Femur (tissue), 1 donor: ENCODE measurements at places on chromosomes 5 and 9.

DNA sequence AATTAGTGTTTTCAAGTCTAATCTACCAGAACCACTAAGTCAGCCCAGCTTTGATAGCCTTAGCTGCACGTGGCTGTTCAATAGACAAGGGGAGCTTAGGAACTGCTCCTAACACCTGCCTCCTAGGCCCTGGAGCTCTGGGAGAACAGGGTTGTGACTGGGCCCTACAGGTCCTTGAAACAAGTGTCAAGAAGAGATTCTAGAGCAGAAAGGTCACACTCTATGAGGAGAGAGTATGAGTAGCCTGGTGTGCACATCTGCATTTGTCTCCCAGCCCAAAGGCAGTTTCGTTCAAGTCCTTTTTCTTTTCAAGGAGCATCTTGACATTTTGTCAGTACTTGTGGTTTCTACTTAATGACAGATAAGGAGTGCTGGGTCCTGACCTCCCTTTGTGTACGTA, 206.1 kb downstream of the PRELID2 start:
- DNase-seq: no peak

DNA sequence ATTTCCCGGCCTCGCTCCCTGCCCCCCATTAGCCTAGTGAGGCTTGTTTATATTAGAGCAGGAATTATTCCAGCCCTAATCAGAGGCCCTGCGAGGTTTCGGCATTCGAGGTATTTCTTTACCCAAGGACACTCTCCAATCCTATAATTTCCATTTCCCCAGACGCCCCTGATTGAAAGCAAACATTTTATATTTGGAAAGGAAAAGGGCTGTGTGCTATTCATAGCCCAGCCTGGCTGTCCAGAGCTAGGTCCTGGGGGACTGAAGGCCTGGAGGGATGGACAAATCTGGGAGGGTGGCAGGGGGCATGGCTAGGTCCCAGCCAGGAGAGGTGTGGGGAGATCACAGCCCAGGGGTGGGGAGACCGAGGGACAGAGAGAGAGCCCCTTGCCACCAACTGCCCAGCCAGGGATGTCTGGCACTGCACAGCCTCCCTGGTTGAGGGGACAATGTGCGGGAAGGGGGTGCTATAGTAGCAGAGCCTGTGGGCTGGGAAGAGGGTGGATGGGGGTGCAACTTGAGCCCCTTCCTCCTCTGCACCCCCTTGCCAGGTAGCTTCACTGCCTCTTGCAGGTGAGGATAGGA, 125.1 kb downstream of the BARX1 start:
- no peak for DNase-seq

- no peak for DNase-seq
These were observed 2039.7 kb upstream of the WWC1 start for GRCh38 chr5:166251786-166252185.

DNA sequence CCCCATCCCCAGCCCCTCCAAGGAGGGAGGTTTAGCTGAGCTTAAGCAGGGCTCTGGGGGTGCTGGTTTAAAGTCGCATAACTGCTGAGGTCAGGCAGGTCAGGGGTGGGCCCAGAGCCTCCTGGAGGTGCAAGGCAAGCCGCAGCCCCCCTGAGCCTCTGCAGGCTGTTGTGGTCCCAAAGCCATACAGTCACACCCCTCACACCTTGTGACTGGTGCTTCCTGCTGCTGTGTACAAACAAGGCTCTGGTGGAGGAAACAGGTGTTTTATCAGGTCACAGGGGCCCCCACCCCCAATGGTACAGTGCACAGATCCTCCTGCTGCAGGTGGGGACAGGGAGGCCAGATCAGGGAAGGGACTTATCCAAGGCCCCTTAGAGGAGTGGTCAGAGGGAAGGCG, 8.0 kb downstream of the TCF7 start:
- no peak for DNase-seq

GRCh38 chr9:132791699-132792240, 86.3 kb downstream of the AK8 start:
- no peak for DNase-seq

DNA sequence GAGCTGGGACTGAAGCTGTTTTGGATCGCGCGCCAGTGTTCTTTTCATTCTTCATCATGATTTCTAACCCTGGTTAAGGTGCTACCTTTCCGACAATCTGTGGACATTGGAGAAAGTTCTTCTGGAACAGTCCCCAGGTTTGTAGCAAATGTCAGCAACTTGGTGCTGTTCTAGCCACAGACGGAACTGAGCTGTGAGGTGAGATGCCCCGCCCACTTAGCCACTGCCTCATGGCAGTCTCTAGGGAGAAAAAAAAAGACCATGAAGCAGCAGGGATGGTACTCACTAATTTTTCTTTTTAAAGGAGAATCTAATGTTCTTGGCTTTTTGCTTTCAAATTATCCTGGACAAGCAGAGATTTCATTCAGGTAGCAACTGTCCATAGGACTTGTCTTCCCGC, 72.1 kb upstream of the STK32A start:
- no peak for DNase-seq

DNA sequence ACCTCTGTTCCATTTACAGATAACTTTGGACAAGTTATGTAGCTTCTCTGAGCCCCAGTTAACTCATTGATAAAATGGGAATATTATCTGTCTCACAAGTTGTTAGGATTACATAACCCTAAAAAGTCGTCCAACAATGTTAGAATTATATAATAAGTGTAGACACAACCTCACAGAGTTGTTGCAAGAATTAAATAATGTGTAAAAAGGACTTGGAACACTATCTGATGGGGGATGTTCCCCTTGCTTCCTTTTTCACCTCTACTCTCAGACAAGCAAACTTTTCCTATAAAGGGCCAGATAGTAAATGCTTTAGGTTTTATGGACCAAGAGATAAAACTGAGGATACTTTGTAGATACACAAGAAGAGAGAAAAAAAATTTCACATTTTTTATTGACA, 193.5 kb downstream of the GAPVD1 start:
- DNase-seq: no peak

DNA sequence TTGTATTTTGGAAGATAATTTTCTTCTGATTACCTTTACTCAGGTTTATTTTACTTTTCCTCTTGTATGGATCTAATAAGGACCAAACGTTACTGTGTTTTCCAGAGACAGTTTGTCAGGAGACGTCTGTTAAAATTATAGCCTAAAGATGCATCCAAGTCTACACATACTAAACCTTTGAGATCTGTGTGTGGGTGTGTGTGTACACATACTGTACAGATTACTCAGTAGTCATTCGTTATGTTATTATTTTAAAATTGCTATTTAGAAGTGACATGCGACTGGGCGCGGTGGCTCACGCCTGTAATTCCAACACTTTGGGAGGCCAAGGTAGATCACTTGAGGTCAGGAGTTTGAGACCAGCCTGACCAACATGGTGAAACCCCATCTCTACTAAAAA, 51.6 kb upstream of the CNTLN start:
- no peak for DNase-seq

- no peak for DNase-seq
These were observed 23.5 kb upstream of the ALDOB start for GRCh38 chr9:101458963-101459631.

DNA sequence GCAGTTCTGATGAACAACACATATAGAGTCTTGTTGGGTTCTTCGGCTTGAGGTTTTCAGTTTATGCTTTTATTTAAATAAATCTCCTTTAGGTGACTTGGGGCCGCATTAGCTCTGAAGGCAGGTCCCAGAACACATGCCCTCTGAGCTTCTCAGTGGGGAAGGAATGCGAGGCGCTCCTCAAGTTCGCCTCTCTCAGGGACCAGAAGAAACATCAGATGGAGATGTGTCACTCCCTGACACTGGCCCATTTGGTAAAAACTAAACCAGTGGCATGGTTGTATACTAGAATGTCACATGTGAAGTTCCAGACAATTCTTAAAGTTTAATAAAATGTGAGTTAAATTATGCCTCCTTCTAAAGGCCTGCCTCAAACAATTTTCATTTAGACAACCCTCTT, 1.9 kb downstream of the MACROH2A1 start:
- DNase-seq: no peak

DNA sequence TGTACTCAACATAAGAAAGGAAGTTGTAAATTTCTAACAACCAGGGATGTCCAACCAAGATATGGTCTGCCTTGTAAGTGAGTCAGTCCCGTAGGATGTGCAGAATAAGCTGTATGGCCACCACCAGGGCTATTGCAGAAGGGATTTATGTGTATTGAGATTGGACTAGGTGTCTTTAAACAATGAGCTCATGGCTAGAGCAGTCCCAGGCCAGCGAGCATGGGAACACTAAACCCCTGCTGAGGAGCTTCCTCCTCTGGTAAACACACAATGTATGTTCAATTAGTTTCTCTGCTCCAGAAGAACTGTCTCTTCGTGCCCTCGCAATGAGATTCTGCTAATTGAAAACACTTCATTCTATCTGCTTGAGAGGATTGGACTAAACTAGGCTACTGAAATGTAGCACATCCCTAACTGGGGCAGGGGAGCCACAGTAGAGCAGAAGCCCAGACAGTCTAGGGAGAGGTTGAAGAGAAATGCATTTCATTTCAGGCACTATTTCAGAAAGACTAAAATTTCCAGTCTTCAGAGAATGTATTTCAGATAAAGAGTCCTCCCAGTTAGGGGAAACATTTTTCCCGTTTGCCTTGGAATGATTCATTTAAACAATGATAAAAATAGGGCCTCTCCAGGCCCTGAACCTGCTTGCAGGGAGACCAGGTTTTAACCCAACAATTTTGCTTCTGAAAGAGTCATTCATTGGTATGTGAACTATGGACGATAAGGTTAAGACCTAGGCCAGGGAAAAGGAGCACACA, 154.7 kb downstream of the FAM114A2 start:
- DNase-seq: no peak

DNA sequence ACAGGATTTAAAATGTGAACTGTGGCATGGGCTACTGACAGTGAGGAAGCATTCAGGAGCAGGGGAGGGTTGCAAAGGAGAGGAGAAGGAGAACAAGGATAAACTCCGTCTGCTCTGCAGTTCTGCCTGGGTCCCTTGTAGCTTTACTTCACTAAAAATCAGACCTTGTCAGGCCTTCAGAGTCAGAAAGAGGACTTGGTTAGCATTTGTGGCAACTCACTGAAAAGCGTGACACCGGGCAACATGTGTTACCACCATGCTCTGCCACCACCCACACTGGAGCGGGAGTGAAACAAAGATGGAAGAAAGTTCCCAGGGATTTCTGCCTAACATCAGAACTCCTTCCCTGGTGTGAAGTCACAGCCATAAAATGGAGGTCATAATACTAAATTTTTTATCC, 19.3 kb downstream of the FYB1 start:
- no peak for DNase-seq

- no peak for DNase-seq
These were observed 6.7 kb downstream of the NSD1 start for GRCh38 chr5:177140312-177140711.

- no peak for DNase-seq
These were observed 124.5 kb downstream of the ASTN2 start for GRCh38 chr9:117290306-117290840.

GRCh38 chr9:130288926-130289690, 23.5 kb downstream of the HMCN2 start:
- DNase-seq: no peak

- no peak for DNase-seq
These were observed 29.3 kb downstream of the DAB2 start for GRCh38 chr5:39395521-39395920.

DNA sequence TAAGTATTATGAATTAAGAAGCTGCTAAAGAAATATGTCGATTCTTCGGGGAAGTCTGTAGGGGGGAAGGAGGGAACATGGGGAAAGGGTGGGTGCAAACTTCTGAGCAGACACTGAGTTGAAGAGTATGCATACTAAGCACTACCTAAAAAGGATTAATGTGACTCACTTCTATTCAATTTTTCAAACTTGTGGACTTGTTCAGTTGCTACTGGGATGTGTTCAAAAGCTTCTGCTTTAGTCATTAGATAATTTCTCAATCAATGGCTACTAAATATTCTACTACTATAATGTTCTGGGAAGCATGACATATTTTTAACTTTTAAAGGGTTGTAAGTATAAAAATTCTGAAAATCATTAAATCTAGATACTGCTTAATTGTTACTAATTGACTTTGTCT, 109.7 kb upstream of the FER start:
- DNase-seq: no peak

DNA sequence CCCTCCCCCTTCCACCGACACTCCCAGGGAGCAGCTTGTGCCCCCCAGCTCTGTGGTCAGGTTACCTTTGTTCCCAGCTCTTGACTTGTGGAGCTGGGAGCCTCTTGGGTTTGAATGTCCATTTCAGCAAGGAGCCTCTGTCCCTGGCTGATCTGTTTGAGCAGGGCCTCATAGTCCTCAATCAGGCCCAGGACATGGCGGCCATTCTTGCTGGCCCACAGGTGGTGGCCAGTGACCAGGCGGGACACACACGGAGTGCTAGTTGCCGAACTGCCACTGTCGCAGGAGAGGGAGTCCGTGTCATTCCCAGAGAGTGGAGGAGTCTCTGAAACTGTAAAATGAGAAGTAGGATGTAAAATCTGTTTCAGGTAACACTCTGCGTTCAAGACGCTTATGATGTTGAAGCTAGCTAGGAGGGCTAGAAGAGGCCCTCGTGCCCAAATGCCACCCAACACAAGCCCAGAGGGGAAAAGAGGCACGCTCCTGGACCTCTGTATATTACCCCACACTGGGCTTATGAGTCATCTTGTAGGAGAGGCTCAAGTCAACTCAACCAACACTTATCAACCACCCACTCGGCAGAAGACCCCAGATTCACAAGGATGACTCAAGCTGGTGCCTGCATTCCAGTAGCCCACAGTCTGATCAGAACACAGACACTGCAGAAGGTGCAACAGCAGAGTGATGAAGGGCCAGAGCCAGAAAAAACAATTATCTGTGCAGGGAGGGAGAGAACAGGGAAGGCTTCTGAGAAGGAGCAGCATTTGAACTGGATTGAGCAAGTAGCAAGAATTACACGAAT, 177.0 kb downstream of the CDK5RAP2 start:
- DNase-seq: no peak

DNA sequence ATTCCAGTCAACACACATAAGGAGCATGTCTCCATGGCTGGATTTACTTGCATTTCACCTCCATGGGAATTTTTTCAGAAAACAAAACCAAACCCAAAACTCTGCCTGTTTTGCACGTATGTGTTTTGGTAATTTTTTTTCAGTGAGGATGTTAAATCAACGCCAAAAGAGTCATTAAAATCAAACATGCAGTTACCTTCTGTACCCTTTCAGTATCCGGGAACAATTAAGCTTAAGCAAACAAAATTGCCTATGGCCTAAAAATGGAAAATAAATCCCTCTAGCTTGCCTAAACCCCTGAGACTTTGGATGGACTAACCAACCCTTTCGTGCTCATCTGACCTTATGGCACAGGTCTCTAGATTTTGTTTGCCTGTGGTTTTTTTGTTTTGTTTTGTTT, 209.2 kb upstream of the KLF4 start:
- no peak for DNase-seq
